Caco-2 (cell line): ENCODE measurements at places on chromosomes 3 and 15. TPM values are rescaled to one million over a fixed set of nuclear protein-coding genes. Genes with fewer than 3 reads are reported as not detected.
A peak's percentile ranks its signal among the peaks of the same experiment; 100 is the strongest.

SH2D7 gene
- not detected in 2 replicates for total RNA-seq

DNA sequence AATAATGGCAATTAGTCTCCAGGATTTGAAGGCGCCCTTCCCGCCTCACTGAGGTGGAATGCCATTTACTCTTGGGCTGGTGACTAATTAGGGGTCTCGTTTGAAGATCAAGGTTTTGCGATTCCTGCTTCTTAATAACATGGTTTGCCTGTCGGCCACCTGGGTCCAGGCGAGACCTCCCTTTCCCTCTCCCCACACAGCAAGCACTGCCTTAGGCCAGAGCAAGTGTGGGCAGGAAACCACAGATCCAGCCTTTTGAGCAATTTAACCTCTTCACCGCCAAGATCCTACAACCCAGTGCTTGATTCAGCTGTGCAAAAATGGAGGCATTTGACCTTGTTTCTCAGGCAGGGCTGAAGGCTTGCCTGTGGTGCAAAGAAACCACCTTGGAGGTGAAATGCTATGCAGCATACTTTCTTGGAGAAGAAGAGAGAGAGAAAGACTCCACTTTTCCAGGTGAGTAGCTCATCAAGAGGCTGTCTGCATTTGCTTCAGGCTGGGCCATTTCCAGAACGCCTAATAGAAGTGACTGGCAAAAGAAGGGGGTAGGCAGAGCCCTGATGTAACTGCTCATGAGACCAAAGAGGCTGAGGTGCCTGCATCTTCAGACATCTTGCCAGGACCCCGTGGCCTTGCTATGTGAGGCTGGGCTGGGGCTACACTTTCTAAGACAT is 34.1 kb upstream of the WNT5A start:
- H3K27me3 ChIP-seq: no peaks in the 10 kb centered on the region
- peaks cover 11% of the 10 kb centered on the region for H3K4me1 ChIP-seq
- H3K4me3 ChIP-seq: no peak overlapping the region
- DNase-seq: no peak
- no peaks in the 10 kb centered on the region; the same call in 1 of the 2 replicates for H3K36me3 ChIP-seq
- H3K27ac ChIP-seq: no peak overlapping the region

DNA sequence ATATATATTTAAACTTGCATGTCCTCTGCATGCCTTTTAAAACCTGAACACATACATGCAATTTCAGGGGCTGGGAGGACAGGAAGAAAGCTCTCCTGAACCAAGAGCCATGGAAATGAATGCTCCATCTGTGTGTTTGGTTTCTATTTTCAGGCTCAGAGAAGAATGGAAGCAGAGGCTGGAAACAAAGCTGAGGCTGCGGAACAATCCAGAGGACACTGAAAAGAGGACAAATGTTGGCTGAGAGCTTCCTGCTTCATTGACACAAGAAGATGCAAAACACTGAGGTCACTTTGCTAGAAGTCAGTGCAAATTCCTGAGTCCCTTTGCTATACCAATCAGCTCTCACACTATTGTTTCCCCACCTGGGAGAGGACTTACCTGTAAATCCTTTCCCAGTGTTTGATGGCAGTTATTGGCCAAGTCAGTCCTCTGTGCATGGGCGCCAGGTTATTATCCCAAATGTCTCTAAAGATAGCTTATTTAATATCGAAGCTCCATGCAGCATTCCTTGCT is 12.7 kb downstream of the FAM240A start:
- no peaks in the 10 kb centered on the region for H3K36me3 ChIP-seq
- no peak overlapping the region for H3K4me3 ChIP-seq
- H3K27me3 ChIP-seq: no peaks in the 10 kb centered on the region
- DNase-seq: no peak

BTBD1 gene
- total RNA-seq: 34.1 and 36.1 TPM in 2 replicates

LIPC gene
- 17.6 and 18.7 TPM in 2 replicates for total RNA-seq

CELF6 gene
- total RNA-seq: not detected in 2 replicates

GRCh38 chr3:105791131-105791530 is 77.7 kb downstream of the CBLB start:
- no peak overlapping the region for H3K4me3 ChIP-seq
- DNase-seq: no peak
- no peak overlapping the region for H3K27ac ChIP-seq
- no peaks in the 10 kb centered on the region for H3K27me3 ChIP-seq

DNA sequence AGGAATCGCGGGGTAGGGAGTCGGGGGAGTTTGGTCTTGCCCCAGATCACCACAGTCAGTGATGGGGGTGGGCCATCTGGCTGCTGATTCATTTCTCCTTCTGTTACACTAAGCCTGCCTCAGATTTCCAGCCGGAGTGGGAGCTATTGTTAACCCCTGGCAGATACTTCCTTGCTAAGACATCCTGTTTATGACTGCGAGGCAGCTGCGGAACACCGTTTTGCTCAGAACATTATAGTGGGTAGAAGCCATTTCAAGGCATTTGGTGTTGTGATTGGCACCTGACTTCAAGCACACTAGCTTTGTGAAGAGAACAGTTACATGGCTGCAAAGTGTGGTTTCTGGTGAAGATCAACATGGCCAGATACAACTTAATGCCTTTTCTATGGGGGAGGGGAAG is 73.8 kb downstream of the FLNB start:
- H3K4me1 ChIP-seq: peaks cover 21% of the 10 kb centered on the region
- no peak overlapping the region for H3K4me3 ChIP-seq
- DNase-seq: no peak
- peaks cover 1% of the 10 kb centered on the region; the same call in 1 of the 2 replicates for H3K36me3 ChIP-seq

LYZL4 gene
- total RNA-seq: not detected in 2 replicates

DNA sequence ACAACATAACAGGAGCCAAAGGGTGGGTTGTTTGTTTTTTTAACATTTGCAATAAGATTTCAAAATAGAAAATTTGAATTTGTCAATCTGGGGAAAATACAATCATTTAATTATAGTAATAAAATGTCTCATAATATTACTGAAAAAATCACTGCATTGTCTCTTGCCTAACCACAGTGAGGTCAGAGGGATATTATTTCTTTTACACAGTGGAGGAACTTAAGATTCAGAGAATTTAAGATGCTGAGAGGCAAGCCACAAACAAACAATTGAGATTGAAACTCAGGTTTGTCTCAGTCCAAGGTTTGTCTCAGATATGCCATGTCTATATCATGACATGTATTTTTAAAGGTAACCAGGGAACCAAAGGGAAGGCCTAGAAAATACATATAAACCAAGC is 428.7 kb downstream of the FOXP1 start:
- no peak for DNase-seq
- no peak overlapping the region for H3K4me3 ChIP-seq
- H3K36me3 ChIP-seq: no peaks in the 10 kb centered on the region
- no peaks in the 10 kb centered on the region for H3K27me3 ChIP-seq
- peaks cover 70% of the 10 kb centered on the region for H3K4me1 ChIP-seq
- H3K27ac ChIP-seq: peak overlapping the region; percentile 90

GREM1 gene
- total RNA-seq: 0.54 and 0.93 TPM in 2 replicates

GRCh38 chr3:184315871-184316661 is 1.7 kb downstream of the EIF4G1 start:
- peaks cover 11% of the 10 kb centered on the region for H3K4me1 ChIP-seq
- H3K4me3 ChIP-seq: peak overlapping the region; percentile 89
- DNase-seq: no peak

DNA sequence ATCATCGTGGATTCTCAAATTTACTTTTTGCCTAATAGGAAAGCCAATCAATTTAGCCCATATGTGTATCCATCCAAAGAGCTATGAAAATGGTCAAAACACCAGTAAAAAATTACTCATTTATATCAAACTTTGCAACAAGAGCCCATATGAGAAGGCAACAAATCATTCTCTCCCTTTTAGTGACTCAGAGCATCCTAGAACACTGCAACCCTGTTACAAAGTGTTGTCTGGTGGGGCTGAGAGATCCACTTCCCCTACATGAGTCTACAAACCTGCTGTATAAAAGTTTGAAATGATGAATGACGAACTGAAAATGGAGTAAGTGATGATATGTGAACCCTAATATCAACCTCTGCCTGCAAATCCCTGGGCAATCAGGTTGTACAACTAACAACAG is 23.3 kb downstream of the PDZRN3 start:
- no peaks in the 10 kb centered on the region for H3K36me3 ChIP-seq
- DNase-seq: no peak
- no peaks in the 10 kb centered on the region for H3K27me3 ChIP-seq
- H3K4me3 ChIP-seq: no peak overlapping the region
- H3K4me1 ChIP-seq: peaks cover 14% of the 10 kb centered on the region

DNA sequence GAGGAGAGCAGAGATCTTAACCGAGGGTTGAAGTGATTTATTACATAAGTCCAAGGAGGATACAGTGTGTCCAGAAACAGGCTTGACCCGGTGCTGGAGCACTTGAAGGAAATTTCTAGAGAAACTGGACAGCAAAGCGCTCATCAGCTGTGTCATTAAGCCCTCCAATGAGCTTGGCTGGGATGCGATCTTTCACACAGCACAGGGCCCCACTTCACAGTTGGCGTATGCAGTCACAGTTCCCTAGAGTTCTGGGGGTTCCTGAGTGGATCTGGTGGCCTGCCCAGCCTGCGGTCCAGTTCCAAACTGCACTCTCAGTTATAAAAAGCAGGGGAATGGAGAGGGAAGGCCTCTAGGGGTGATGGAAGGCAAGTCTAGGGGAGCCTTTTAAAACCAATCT is 13.6 kb downstream of the ST8SIA2 start:
- H3K4me1 ChIP-seq: no peaks in the 10 kb centered on the region
- no peak for DNase-seq
- no peaks in the 10 kb centered on the region; the same call in 1 of the 2 replicates for H3K27me3 ChIP-seq
- no peaks in the 10 kb centered on the region for H3K36me3 ChIP-seq

LINGO1 gene
- 1.3 and 1.4 TPM in 2 replicates for total RNA-seq

DNA sequence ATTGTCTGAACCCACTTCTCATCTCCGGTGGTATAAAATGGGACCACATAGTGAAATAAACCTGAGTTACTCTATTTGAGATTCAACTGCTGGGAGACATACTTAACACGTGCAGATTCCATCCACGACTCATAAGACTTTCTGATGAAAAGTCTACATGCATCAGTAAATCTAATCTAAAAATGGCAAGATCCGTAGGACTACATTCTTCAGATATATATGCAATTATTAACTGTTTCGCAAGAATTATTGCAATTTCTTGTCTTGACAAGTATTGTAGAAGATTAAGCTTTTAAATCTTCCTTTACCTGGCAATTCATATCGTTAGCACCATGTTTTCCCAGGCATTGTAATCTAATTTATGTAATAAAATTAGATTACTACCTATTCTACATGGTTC is 718.7 kb upstream of the CBLB start:
- no peak overlapping the region for H3K27ac ChIP-seq
- DNase-seq: no peak
- no peaks in the 10 kb centered on the region for H3K36me3 ChIP-seq
- no peaks in the 10 kb centered on the region for H3K27me3 ChIP-seq
- H3K4me1 ChIP-seq: no peaks in the 10 kb centered on the region

SOX14 gene
- total RNA-seq: not detected in 2 replicates

OR5K2 gene
- total RNA-seq: not detected in 2 replicates

DNA sequence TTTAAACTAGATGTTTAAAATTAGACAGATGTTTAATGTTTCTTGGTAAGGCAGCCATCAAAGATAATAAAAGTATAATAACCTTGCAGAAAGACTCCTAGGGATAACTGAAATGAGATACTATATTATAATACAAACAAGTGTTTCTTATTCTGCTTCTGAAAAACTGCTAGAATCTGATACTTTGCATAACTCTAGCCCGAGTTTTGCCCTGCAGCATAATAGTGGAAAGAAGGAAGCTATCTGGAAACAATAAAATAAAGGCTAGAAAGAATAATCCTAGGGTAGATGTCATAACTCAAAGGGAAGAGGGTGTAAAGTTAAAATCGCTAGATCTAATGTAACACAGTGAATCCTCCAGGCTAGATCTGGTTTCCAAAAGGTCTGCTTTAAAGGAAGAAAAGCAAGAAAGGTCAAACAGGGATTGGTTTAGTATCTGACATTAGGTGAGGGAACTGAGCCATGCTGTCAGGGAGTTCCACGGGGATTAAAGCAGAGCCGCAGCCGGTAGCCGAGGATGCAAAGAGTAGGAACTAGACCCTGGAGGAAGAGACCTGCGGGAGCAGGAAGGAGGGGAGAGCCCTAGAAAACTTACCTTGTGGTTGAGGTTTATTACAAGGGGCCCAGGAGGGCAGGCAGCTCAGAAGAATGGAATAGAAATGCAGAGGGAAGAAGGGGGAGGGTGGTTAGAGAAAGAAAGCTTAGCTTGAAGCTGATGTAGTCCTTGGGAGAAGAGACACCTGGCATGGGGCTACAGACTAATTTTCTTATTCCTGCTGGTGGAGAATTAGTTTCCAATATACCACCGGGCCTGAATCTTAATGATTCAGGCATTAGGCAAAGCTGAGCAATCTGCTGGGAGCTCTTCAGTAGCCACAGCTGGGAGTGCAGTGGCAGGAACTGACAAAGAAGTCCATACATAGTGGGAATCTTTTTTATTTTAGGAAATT is 46.1 kb upstream of the TUSC7 start:
- H3K27ac ChIP-seq: peak overlapping the region; percentile 27
- H3K27me3 ChIP-seq: no peaks in the 10 kb centered on the region
- H3K36me3 ChIP-seq: no peaks in the 10 kb centered on the region
- no peak for DNase-seq
- H3K4me3 ChIP-seq: no peak overlapping the region

DNA sequence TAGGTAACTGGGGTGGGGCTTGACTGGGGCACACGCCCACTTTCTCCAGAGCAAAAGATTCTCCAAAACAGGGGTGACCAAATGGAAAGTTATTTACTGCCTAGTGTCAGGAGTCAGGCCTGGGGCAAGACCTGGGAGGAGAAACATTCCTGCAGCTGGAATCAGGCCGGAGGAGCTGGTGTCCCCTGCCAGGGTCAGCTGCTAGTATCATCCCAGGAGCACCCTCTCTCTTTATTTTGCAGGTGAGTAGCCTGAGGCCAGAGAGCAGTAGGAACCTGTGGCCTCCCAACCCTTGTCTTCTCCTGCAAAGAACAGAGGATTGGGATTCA is 32.9 kb downstream of the DNAJB8 start:
- peak overlapping the region; percentile 48 for H3K27ac ChIP-seq
- H3K36me3 ChIP-seq: no peaks in the 10 kb centered on the region; the same call in 1 of the 2 replicates
- peaks cover 39% of the 10 kb centered on the region for H3K4me1 ChIP-seq
- peak; percentile 77 for DNase-seq

DNA sequence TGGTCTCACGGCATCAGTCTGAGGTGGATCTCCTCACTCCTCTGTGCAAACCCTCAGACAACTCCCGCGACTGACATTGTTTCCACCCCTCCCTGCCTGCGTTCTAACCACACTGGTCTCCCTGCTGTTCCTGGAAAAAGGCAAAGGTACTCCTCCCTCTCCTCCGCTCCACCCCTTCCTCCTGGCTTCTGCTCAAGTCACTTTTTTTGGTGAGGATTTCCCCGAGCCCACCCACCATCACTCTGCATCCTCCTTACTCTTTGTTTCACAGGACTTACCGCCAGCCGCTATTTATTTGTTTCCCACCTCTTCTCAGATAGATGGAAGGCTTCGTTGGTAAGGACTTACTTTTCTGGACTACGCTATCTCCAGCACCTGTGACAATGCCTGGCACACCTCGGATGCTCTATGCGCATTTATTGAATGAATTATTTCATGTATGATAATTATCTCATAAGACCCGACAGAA is 25.6 kb downstream of the PRR23E start:
- H3K27me3 ChIP-seq: no peaks in the 10 kb centered on the region; the same call in 1 of the 2 replicates
- H3K4me1 ChIP-seq: no peaks in the 10 kb centered on the region
- H3K27ac ChIP-seq: no peak overlapping the region
- H3K36me3 ChIP-seq: no peaks in the 10 kb centered on the region
